ENCODE measurements at places on chromosomes 3 and 15.
A peak's percentile ranks its signal among the peaks of the same experiment; 100 is the strongest.

- no peak for DNase-seq
Observed at GRCh38 chr3:147574621-147575020, 165.5 kb downstream of the ZIC1 start.

DNA sequence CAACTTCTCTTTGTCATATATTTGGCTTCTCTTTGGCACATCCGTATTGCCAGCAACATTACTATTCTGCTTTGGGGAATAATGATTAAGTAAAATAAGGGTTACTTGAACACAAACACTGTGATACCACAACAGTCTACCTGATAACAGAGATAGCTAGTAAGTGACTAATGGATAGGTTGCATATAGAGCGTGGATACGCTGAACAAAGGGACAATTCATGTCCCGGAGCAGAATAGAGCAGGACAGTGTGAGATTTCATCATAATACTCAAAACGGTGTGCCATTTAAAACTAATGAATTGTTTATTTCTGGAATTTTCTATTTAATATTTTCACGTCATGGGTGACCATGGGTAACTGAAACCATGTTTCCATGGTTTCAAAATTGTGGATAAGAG, 54.1 kb downstream of the SCN5A start:
- DNase-seq: no peak

DNA sequence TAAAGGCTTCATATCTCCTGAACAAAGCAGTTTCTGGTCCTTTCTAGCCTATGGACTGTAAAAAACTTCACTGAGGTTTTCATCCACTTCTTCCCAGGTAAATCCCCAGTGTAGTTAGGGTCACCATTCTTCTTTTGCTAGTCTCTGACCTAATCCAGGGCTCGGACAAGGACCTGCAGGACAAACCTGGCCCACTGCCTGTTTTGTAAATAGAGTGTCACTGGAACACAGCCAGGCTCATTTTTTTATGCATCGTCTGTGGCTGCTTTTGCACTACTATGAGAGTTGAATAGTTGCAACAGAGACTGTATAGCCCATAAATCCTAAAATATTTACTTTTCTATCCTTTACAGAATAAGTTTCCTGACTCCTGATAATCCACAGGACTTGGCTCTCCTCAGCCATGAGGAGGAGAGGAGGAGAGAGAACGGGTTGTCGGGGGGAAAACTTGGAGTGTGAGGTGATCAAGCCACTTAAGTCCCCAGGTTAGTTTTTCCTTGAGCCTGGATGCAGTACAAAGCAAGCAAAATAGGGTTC, 29.0 kb downstream of the CCR3 start:
- DNase-seq: no peak

GRCh38 chr3:190192087-190192486, 71.4 kb upstream of the P3H2 start:
- DNase-seq: no peak

GRCh38 chr15:60701261-60702019, 222.5 kb upstream of the ICE2 start:
- no peak for DNase-seq

GRCh38 chr15:76337059-76337695, 604 bp downstream of the ISL2 start:
- DNase-seq: no peak

DNA sequence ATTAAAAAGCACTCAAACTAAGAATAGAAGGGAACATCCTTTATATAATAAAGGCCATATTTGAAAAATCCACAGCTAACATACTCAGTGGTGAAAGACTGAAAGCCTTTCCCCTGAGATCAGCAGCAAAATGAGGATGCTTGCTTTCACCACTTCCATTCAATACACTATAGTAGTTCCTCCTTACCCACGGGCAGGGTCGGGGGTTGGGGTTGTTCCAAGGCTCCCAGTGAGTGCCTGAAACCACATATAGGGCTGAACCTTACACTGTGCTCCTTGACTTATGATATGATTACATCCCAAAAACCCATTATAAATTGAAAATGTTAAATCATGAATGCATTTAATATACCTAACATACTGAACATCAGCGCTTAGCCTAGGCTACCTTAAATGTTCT, 37.7 kb downstream of the ALDH1L1 start:
- DNase-seq: no peak

DNA sequence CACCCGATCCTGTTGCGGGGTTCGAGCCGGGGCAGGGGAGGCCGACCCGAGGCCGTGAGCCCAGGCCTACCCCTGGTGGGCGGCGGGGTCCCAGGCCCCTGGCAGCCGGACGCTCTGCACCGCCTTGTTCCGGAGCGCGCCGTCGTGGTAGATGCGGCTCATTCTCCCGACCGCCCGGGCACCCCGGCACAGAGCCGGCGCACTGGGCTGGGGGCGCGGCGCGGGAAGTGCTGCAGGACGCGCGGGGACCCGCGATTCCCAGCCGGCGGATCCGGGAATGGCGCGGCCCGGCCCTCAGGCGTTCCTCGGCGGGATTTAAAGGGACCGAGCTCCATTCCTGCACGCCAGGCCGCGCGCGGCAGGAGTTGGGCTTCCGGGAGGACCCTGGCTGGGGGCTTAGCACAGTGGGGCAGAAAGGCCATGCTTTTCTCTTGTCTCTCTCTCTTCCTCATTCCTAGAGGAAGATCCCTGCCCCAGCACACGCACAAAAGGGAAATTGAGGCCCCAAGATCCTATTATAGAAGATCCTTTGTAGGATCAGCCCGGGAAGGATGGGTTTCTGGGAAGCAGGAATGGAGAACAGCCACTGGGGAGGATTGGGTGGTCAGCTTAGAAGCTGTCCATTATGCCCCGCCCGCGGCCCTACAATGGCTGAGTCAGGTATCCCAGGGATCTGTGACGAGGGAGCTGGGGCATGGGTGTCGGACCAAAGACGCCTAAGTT, at the start of gene ARPIN:
TSS of gene ARPIN (minus strand) at position 279 of the 723 bp plus-strand sequence. CDS start at position 162, 117 bp downstream.
- peak; percentile 33 for DNase-seq

- no peak for DNase-seq
Observed at GRCh38 chr3:127839099-127839498, 16.8 kb upstream of the MGLL start.

DNA sequence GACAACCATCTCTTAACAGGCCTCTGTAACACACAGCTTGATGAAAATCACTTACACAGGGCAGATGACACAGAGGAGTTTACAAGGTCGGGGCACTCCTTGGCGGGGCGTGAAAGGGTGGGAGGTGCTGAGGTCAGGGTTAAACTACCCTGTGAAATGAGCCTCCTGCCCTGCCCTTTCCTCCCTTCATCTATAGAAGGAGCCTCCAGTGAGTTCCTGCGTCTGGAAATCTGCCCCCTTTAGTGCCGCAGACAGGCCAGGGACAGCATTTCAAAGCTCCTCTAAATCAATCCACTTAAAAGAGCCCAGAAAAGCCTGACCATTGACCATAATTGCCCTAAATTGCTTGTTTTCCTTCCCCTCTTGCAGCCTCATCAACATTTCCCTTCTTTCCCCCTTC, 1.9 kb downstream of the ROBO1 start:
- no peak for DNase-seq

GRCh38 chr3:29279286-29279685, 1.6 kb upstream of the RBMS3 start:
- DNase-seq: no peak

DNA sequence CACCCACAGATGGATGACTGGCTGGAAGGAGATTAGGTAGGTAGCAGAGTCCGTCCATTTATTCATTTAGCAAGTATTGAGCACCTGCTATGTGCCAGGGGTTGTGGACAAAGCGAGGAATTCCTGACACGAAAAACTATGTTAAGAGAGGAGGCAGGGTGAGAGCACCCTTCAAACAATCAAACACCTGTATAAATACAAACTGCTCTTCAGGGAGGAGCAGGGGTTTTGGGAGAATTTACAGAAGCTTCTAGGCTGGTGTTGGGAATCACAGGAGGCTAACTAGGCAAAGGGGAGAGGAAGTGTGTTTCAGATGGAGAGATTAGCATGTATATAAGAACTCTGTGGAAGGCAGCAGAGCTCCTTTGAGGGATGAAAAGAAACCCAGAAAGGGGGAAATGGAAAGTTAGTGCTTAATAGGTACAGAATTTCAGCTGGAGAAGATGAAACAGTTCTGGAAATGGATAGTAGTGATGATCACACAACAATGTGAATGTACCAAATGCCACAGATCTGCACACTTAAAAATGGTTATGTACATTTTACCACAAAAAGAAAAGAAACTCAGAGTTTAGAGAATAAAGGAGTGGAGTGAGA, 805 bp upstream of the SEC22C start:
- DNase-seq: no peak

- no peak for DNase-seq
Observed at GRCh38 chr15:39429898-39430357, 151.0 kb upstream of the THBS1 start.

GRCh38 chr3:123818324-123818920, 65.7 kb downstream of the MYLK start:
- DNase-seq: no peak
